ENCODE measurements at places on chromosomes 7 and 10. TPM values are rescaled to one million over a fixed set of nuclear protein-coding genes. Genes with fewer than 3 reads are reported as not detected.

DNA sequence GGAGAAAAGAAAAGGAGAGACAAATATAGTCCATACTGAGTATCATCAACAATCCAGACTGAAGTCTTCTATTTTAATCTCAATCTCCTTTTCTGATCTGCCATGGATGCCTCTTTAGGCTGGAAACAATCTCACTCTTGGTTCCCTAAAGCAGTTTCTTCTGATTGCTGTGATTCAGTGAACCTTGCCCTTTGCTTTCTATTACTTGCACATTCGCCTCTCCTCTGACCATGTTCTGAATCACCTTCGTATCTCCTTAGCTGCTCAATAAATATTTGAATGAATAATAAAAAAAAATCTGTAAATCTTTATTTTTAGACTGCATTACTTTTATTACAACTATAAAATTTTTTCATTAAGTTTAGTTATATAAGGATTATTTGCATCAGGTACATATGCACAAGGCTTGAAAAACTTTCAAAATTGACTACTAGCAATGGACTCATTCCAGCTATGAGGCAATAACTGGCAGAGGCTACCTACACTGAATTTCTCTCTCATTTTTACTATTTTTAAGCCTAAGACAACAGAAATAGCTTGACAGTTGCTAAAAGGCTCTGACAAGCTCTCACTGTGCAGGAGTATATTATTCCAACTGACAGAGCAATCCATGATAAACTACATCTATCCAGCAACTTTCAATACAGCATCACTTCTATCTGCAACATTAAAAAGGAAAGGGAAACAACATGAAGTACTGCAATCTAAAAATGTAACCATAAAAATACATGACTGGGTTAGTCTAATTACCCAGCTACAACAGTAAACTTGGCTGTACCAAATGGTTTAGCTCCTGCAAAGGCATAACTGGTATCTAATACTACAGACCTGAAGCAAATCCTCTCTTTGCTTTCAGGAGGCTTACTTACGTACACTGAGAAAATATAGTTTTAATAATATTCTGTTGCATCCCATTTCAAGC lies 25.6 kb downstream of the TM9SF3 start:
- peaks cover 8% of the 10 kb centered on the region for H3K4me1 ChIP-seq
- H3K27ac ChIP-seq = peak overlapping the region; percentile 71
- no peaks in the 10 kb centered on the region for H3K27me3 ChIP-seq
- no peak overlapping the region for H3K4me3 ChIP-seq

GRCh38 chr10:126528315-126528835 lies 140.1 kb upstream of the ADAM12 start:
- no peak for DNase-seq
- no peaks in the 10 kb centered on the region for H3K4me1 ChIP-seq
- no peaks in the 10 kb centered on the region for H3K36me3 ChIP-seq
- no peaks in the 10 kb centered on the region for H3K27me3 ChIP-seq
- no peak overlapping the region for H3K4me3 ChIP-seq
- no peak overlapping the region for H3K27ac ChIP-seq

DNA sequence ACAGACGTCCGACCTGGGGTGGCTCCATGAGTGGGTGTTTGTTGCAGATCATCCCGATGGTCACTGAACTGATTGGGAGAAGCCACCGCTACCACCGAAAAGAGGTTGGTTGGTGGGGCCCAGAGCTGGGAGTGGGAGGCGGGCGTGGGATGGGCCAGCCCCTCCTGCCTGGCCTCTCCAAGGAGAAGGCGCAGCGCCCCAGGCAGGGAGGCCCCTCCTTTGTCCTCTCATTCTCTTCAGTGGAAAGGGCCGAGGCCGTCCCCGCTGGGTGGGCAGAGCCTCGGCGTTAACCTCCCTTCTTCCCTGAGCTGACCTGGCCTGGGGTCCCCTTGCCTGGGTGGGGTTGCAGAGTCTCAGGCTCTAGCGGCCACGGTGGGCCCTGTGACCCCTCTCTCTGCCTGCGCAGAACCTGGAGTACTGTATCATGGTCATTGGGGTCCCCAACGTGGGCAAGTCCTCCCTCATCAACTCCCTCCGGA lies 5.2 kb downstream of the MTG1 start:
- peaks cover 10% of the 10 kb centered on the region for H3K36me3 ChIP-seq
- no peak overlapping the region for H3K4me3 ChIP-seq
- H3K27ac ChIP-seq = no peak overlapping the region
- no peaks in the 10 kb centered on the region for H3K27me3 ChIP-seq
- no peak for DNase-seq

GRCh38 chr7:138595454-138595853 lies 105.7 kb downstream of the SVOPL start:
- no peaks in the 10 kb centered on the region for H3K4me1 ChIP-seq
- H3K27ac ChIP-seq = no peak overlapping the region
- H3K36me3 ChIP-seq = no peaks in the 10 kb centered on the region
- no peaks in the 10 kb centered on the region for H3K27me3 ChIP-seq

- peaks cover 3% of the 10 kb centered on the region for H3K4me1 ChIP-seq
- H3K27ac ChIP-seq = no peak overlapping the region
- no peaks in the 10 kb centered on the region for H3K27me3 ChIP-seq
- no peaks in the 10 kb centered on the region for H3K36me3 ChIP-seq
- no peak for DNase-seq
Measured at GRCh38 chr7:1733206-1733907, 63.3 kb downstream of the ELFN1 start.

The STAM gene
- 33.3 TPM for total RNA-seq

- no peaks in the 10 kb centered on the region for H3K27me3 ChIP-seq
- H3K4me3 ChIP-seq = no peak overlapping the region
- no peaks in the 10 kb centered on the region for H3K36me3 ChIP-seq
- H3K27ac ChIP-seq = no peak overlapping the region
Measured at GRCh38 chr7:2012044-2012900, 220.5 kb downstream of the MAD1L1 start.

GRCh38 chr10:17115683-17116082 lies 13.9 kb downstream of the CUBN start:
- DNase-seq = no peak
- no peaks in the 10 kb centered on the region for H3K36me3 ChIP-seq
- no peaks in the 10 kb centered on the region for H3K27me3 ChIP-seq
- H3K4me1 ChIP-seq = no peaks in the 10 kb centered on the region
- H3K27ac ChIP-seq = no peak overlapping the region

The CD36 gene
- total RNA-seq = 0.65 TPM

The NKX1-2 gene
- not detected for total RNA-seq

- H3K27ac ChIP-seq = no peak overlapping the region
- no peaks in the 10 kb centered on the region for H3K4me1 ChIP-seq
- no peaks in the 10 kb centered on the region for H3K36me3 ChIP-seq
Measured at GRCh38 chr10:1526436-1527055, 210.8 kb downstream of the ADARB2 start.

The SYNPO2L gene
- total RNA-seq = not detected

DNA sequence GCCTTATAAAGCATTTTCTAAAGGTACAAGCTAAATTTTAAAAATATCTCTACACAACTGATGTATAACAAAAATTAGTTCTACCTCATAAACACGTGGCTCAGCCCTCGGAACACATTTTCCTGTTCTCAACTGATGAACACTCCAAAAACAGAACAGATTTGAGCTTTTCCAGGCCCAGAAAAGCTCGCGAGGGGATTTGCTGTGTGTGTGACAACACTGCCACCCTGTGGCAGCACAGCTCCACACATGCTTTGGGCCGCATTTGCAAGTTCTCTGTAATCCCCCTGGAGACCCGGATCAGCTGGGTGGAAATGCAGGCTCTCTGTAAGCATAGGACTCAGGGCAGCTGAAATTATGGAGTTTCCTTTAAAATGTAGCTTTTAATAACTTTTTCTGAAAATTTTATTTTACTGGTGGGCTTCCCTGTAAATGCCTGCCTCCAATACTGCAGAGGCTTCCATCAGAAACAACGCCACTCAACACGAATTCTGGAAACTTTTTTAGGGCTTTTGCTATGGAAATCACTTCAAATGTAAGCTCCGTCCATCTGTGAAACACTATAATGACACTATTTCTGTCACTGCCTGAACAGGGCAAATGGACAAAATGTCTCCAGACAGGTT lies 155.5 kb downstream of the COBL start:
- peak; percentile 54 for DNase-seq
- no peaks in the 10 kb centered on the region for H3K36me3 ChIP-seq
- peaks cover 27% of the 10 kb centered on the region for H3K27me3 ChIP-seq
- H3K4me1 ChIP-seq = peaks cover 12% of the 10 kb centered on the region

- DNase-seq = no peak
- no peaks in the 10 kb centered on the region for H3K36me3 ChIP-seq
- H3K4me1 ChIP-seq = no peaks in the 10 kb centered on the region
- no peak overlapping the region for H3K27ac ChIP-seq
- no peaks in the 10 kb centered on the region for H3K27me3 ChIP-seq
Measured at GRCh38 chr10:9193120-9193519, 1138.6 kb downstream of the GATA3 start.

- peaks cover 4% of the 10 kb centered on the region for H3K4me1 ChIP-seq
- no peak for DNase-seq
- no peaks in the 10 kb centered on the region for H3K27me3 ChIP-seq
- H3K4me3 ChIP-seq = no peak overlapping the region
Measured at GRCh38 chr10:47029181-47030009, 118.2 kb downstream of the PTPN20 start.

DNA sequence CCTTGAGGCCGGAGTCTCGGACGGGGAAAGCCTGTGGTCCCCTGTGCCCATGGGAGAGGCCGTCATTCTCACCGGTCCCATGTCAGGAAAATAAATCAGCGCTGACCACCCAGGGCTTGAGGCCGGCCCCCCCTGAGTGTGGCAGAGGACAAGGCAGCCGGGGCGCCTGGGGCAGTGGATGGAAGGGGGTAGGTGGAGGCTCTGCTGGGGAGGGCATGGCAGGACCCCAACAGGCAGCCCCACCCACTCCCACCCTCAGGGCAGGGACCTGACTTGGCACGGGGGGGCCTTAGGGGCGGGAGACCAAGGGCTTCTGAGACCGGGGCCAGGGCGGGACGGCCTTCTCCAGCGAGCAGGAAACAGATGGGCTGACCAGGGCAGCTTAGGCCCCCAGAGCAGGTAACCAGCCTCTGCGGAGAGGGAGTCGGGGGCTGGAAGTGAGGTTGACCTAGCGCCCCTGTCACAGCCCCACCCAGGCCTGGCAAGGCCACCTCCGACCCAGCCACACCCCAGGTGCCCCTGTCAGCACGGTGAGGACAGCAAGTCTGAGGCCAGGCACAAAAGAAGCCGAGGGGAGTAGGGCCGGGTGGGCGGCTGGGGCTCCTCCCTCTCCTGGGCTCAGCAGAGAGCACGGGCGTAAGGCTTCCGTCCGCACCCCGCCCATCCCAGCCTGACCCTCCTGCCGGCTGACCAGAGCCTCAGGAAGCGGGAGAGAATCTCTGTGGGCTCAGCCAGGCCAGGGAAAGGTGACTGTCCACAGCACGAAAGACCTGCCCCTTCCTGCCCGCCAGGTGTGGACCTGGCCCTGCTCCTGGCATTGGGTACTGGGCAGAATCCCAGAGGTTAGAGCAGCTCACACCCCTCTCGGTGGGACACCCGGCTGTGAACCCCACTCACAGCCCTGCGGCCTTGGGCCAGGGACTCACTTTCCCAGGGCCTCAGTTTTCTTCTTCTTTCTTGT lies 87.4 kb downstream of the FOXL3 start:
- H3K36me3 ChIP-seq = peaks cover 4% of the 10 kb centered on the region
- H3K4me1 ChIP-seq = peaks cover 17% of the 10 kb centered on the region
- H3K4me3 ChIP-seq = no peak overlapping the region
- H3K27ac ChIP-seq = no peak overlapping the region

The PAPOLB gene
- total RNA-seq = 0.05 TPM

DNA sequence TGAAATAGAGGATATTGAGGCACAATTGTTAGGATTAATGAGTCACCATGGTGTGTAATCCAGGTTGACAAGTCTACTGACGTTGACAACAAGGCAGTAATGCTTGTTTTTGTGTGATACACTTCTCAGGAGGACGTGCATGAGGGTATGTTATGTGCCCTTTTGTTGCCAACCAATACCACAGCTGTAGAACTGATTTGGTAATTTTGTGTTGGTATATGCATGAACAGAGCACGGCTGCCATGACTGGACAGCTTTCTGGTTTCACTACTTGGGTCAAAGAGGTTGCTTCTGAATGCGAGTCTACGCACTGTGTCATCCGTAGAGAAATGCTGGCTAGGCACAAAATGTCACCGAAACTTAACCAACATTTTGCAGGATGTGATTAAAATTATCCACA lies 32.9 kb downstream of the PHTF2 start:
- no peaks in the 10 kb centered on the region for H3K27me3 ChIP-seq
- H3K4me3 ChIP-seq = peak overlapping the region; percentile 78
- H3K36me3 ChIP-seq = no peaks in the 10 kb centered on the region
- peaks cover 41% of the 10 kb centered on the region for H3K4me1 ChIP-seq
- peak overlapping the region; percentile 87 for H3K27ac ChIP-seq
- DNase-seq = peak; percentile 18

DNA sequence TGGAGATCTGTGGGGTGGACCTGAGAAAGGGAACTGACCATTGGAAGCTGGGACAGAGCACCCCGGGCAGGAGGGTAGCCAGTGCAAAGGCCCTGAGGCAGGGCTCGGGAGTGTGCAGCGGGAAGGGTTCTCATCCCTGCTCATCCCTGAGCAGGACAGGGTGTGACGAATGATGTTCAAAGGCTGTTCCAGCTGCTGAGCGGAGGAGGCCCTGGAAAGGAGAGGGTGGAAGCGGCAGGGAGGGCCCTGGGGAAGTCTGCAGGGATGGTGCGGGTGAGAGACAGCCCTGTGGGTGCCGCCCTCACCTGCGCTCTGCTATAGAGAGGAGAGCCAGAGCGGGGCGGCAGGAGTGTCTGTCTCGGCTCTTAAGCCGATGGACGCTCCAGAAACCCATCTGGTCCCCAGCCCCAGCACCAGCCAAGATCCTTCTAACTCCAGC lies 43.7 kb downstream of the PRKAG2 start:
- H3K4me3 ChIP-seq = no peak overlapping the region
- H3K27ac ChIP-seq = no peak overlapping the region
- no peak for DNase-seq

DNA sequence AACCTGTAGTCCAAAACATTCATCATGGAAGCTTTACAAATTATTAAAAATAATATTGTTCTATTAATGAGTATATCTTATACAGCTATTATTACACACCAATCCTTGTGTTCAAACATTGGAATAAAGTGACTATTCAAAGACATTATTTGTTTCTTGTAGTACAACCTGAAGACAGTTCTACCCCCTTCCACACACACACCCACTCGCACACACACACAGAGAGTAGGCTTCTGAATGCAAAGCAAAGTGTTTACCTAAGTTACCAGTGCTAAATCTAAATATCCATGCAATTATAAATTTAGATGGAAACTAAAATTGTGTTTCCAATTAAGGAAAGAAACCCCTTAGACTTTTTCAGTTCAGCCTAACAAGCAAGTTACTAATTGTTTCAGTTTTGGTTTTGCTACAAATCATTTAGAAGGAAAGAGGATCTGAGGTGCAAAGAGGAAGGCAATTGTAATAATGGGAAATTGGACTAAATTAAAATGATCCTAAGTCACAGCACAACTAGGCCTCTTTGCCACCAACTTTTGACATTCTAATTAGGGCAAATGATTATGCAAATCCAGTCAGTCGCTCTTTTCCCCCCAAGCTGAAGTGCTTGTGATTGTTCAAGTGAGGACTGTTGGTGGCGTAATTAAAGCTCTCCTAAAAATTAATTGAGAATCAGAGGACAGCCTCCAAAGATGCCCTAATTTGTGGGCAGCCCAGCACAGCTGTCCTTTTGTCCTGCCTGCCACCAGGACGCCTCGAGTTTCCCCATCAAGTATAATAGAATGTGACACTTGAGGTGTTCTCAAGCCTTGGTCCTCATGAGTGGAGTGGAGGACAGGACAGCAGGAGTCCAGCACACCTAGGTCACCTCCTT lies 19.9 kb upstream of the ATOH7 start:
- no peak for DNase-seq
- no peak overlapping the region for H3K27ac ChIP-seq
- no peak overlapping the region for H3K4me3 ChIP-seq
- H3K4me1 ChIP-seq = peaks cover 8% of the 10 kb centered on the region
- H3K36me3 ChIP-seq = no peaks in the 10 kb centered on the region
- no peaks in the 10 kb centered on the region for H3K27me3 ChIP-seq

The RSPH10B2 gene
- total RNA-seq = not detected
